Activated CD8-positive, alpha-beta memory T cell treated with anti-CD3 and anti-CD28 coated beads for 1 hour (primary cell): ENCODE measurements at places on chromosomes 12 and 14.

- DNase-seq, result no peak
Observed at GRCh38 chr14:104335176-104335575, 196.8 kb downstream of the KIF26A start.

DNA sequence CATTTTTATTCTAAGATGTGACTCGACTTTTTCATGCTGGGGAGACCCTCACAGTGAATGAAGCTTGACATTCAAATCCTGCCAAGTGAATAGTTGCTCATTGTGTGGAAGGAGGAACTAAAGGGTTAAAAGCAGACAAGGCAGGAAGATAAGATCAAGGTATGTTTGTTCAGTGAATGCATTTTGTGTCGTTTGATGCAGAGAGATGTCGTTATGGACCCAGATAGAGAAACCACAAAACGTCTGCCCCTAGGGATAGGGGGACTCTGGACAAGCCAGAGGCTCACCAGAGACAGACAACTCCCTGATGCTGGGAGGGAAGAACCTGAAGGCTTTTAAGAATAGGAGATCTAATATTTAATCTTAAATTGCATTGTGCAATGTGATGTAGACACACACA is 72.5 kb upstream of the MYL2 start:
- DNase-seq, result no peak

DNA sequence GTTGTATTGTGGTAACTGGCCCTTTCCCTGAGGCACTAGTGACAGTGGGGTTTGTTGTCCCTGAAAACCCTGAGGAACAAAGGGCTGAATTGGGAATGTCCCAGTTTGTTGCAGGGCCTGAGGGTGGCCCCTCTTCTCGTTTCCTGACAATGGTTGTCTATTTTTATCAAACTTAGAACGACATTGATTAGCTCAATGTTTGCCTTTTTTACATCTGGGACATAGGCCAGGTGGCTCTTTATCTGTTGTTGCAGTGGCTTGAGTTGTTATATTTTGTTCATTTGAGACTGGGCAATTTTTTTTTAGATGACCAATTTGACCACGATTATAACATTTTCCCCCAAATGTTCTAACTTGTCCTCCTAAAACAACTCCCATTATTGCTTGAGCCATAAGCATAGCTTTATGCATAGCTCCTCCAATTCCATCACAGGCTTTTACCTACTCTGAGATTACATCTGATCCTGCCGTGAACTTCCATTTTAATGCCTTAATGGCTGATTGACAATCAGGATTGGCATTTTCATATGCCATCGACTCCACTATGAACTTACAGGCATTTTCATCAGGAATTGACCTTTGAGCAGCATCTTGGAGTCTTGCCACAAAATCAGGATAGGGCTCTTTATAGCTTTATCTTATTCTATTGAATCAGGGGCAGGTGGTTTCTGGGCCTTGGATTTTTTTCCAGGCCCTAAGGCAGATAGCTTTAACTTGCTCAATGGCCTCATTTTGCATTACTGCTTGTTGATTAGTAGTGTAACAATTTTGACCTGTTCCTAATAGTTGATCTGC is 604.3 kb downstream of the ALG10 start:
- DNase-seq, result no peak

GRCh38 chr14:81172353-81172752 is 48.4 kb downstream of the GTF2A1 start:
- DNase-seq, result no peak

- no peak for DNase-seq
Observed at GRCh38 chr12:7039403-7039802, 21.1 kb upstream of the C1S start.

- no peak for DNase-seq
Observed at GRCh38 chr12:104656383-104656782, 199.6 kb downstream of the CHST11 start.

DNA sequence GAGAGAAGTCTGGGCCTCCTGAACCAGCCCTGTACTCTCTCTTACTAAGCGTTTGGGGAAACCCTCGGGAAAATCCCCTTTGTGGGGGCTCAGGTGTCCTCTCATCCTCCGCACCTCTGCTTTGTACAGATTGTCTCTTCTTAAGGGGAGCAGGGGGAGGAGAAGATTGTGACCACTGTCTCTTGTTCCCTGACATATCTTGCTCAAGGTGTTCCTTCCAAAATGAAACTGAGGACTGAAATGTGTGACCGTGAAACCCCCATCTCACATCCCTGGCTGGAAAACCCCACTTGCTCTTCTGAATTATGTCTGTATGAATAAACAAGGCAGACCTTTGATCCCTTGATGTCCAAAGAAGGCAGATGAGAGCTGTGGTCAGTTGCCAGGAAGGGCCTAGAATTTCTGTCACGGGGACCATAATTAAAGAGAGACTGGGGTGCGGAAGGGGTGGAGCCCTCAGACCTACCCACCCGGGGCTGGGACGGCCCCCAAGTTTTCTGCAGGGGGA is 369.8 kb downstream of the AACS start:
- no peak for DNase-seq

- DNase-seq, result no peak
Observed at GRCh38 chr14:32403688-32404087, 74.6 kb downstream of the AKAP6 start.

DNA sequence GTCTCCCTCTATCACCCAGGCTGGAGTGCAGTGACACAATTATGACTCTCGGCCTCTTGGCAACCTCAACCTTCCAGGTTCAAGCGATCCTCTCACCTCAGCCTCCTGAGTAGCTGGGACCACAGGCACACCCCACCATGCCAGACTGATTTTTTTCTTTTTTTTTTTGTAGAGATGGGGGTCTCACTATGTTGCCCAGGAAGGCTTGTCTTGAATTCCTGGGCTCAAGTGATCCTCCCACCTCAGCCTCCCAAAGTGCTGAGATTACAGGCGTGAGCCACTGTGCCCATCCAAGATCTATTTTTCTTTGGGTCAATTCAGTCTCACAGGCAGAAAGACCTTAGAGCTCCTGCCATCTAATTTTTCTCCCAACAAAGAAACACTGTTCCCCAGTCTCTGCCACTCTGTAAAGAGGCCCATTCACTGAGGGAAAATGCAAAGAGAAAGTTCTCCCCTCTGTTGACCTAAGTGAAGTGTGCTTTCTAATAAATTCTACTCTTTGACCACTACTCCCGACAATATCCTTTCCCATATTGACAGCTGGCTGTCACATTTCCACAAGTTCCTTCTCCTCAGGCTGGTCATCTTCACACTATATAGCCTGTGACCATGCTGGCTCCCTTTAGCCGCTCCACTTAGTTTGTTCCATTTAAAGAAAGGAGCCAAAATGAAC is 23.3 kb downstream of the TMED8 start:
- no peak for DNase-seq

DNA sequence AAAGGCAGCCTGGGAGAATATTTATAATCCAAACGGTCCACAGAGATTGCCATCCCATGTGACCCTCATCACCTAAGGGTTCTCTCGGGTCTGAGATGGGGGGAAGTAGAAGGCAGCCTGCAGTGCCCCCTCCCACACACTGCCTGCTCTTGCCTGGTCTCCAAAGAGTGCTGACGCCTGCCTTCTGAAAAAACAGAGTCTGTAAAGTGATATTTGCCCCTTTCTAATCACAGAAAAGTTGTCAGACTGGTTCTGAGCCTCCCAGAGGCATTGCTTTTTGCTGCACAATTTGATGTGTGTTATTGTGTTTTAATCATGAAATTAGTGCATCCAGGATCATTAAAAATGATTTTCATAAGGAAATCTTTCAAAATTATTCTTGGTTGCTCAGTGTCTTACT is 59.2 kb downstream of the TMEM30B start:
- DNase-seq, result no peak

GRCh38 chr14:21092273-21093011 is 6.0 kb downstream of the ZNF219 start:
- peak; percentile 88 for DNase-seq

- no peak for DNase-seq
Observed at GRCh38 chr12:2142068-2142467, 89.3 kb downstream of the CACNA1C start.

- DNase-seq, result no peak
Observed at GRCh38 chr14:71597955-71598660, 334.1 kb upstream of the RGS6 start.

GRCh38 chr14:35222872-35223466 is 69.2 kb upstream of the PSMA6 start:
- no peak for DNase-seq

GRCh38 chr12:110590806-110591326 is 7.7 kb upstream of the PPTC7 start:
- no peak for DNase-seq

DNA sequence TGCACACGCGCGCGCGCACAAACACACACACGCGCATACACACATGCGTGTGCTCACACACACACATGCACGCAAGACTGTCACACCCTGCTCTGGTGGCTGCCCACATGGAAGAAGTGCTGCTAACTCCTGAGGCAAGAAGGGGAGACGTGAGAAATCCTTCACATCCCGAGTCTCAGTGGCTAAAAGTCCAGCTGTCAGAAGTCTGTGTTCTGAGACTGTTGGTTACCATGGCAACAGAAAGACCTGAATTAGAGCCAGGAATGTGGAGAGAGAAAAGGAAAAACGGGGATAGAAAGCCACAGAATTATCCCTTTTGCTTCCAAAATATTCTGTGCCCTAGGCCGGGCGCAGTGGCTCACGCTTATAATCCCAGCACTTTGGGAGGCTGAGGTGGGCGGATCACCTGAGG is 71.2 kb downstream of the PPFIBP1 start:
- no peak for DNase-seq

GRCh38 chr12:46110928-46111699 is 120.7 kb upstream of the SCAF11 start:
- DNase-seq, result no peak

DNA sequence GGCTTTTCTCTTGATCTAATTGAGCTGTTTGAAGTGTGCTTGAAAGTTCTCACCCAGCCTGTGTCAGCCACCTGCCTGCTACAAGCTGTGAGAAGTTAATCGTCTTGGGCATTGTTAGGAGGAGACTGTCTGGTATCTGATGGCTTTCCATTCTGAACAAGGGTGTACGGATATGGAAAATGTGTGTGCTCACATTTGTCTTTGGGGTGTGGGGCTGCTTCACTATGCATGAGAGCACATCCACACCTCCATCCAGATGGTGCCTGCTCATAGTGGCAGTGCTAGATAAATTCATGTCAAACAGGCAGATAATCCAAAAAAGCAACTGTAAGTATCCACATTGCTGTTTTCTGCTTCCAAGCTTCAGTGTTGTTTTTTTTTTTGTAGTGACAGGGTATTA is 462.2 kb downstream of the DIO2 start:
- no peak for DNase-seq

DNA sequence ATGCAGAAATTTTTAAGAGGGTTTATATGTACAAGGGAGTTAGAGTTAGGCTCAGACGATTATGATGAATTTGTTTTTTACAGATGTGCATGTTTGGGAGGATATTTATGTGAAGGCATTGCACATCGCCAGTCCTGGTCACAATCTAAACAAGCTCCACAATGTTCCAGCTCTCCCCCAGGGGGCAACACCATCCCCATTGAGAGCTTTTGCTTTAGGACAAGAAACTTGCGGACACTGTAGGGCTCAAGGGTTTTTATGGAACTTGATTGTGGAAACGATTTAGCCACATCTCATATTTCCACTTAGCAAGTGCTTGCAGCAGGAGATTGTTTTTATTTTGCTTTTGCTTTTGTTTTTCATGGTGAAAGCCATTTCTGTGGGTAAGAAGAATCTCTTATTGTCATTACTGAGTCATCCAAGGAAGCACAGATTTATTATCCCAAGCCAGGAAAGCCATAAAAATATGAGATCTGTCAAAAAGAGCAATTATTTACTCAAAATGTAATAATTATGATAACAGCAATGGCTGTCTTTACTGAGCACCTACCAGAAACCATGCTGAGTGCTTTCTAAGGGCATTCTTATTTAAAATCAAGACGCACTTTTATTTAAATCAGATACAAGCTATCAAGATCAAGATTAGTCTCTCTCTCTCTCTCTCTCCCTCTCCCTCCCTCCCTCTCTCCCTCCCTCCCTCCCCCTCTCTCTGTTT is 276.7 kb upstream of the SRRM4 start:
- DNase-seq, result no peak

GRCh38 chr12:77442633-77443032 is 377.3 kb upstream of the E2F7 start:
- no peak for DNase-seq

DNA sequence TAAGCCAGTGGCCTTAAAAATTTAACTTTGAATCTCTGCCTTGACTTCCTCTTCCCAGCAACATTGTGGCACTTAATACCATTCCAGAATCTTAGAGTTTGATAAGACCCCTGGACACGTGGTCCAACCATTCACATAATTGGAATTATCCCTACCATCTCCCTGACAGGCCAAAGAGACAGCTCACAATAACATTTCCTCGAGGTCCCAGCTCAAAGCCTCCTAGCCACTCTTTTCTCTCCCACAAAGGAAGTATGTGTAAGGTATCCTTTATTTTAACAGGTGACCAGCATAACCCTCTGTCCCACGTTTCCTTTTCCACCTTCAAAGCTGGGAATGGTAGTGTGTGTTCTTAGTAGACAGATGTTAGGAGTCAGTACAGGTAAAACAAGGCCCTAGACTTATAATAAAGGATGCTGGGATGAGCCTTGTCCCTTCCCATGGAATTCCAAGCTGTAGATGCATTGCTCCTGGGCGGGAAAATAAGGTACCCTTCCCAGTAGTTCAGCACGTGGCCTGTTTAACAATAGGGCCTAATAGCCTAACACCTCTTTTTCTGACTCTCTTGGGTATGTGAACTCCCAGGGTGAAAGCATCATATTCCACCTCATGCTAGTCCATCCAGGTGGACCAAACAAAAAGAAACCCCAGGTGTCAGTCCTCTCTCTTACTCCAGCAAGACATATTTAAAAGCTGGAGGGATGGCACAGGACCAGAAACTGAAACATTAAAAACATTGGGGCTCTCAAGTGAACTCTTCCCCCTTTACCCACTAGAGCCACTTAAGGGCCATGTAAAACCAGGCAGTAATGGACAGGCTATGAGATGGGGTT is 37.5 kb upstream of the COL2A1 start:
- DNase-seq, result no peak

- no peak for DNase-seq
Observed at GRCh38 chr14:69715725-69716477, 51.0 kb upstream of the SRSF5 start.

GRCh38 chr12:76627346-76628135 is 68.0 kb upstream of the OSBPL8 start:
- no peak for DNase-seq

GRCh38 chr14:101103321-101103901 is 199.9 kb upstream of the RTL1 start:
- DNase-seq, result no peak
